ENCODE measurements at places on chromosomes 3 and 15. TPM values are rescaled to one million over a fixed set of nuclear protein-coding genes. Genes with fewer than 3 reads are reported as not detected.

The CLDN1 gene
- total RNA-seq: 4.2 TPM

- peak overlapping the region; percentile 44 for H3K4me3 ChIP-seq
- peak; percentile 92 for DNase-seq
- H3K27ac ChIP-seq: no peak overlapping the region
- H3K4me1 ChIP-seq: no peaks in the 10 kb centered on the region
- no peaks in the 10 kb centered on the region for H3K27me3 ChIP-seq
Observed at GRCh38 chr15:23869396-23869795, 182.3 kb upstream of the NDN start.

The GDPGP1 gene
- total RNA-seq: 1.2 TPM

DNA sequence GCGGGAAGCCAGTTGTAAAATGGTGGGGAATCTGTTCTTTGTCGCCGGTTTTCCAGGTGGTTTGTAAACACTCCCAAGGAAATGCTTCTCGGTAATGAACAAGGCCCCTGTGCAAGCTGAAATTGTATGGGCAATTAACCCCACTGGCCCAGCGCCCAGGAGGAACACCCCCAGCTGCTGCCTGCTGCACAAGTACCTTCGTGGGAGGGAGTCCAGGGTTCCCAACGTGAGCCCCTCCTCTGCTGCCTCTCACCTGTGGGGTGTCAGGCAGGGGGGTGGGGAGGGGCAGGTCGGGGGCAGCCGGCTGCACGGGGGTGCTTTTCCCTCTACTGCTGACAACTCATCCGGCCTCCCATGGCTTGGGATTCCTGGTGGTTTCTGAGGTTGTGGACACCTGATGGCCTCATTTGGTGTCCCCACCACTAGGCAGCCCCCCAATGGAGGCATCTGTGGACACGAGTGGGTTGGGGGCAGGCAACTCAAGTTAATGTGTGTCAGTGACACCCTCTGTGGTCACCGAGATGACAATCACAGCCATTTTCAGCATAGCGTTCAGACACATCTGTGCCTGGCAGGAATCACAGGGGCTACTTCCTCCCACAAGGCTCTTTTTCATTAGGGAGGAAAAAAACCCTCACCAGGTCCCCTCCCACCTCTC lies 35.6 kb upstream of the PRR23E start:
- H3K4me3 ChIP-seq: no peak overlapping the region
- H3K27ac ChIP-seq: no peak overlapping the region
- peaks cover 7% of the 10 kb centered on the region for H3K4me1 ChIP-seq
